Breast epithelium (tissue), 4 donors: ENCODE measurements at places on chromosomes 4 and X. TPM values are rescaled to one million over a fixed set of nuclear protein-coding genes. Genes with fewer than 3 reads are reported as not detected.

DNA sequence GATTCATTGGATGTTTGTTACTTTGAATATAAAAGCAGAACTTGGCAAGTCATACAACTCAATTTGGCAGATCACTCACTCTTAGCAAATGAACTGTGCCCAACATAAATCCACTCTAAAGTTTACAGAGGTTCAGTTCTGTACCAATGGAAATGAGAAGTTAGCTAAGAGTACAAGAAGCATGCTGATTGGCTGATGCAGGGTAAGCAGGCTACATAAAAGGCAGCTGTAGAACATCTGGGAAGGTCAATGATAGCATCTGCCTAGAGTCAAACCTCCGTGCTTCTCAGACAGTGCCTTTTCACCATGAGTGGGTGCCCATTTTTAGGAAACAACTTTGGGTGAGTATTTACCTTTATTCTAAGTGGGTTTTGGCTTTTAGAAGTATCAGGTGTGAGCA, at the start of gene TDO2:
TSS of gene TDO2 (plus strand) at position 244 of the 400 bp plus-strand sequence. CDS start at position 307, 63 bp downstream.
- no peak for DNase-seq

- no peak for DNase-seq
Observed at GRCh38 chr4:125663896-125664767, 349.4 kb downstream of the FAT4 start.

- no peak for DNase-seq
Observed at GRCh38 chrX:120452131-120452530, 17.0 kb downstream of the LAMP2 start.

DNA sequence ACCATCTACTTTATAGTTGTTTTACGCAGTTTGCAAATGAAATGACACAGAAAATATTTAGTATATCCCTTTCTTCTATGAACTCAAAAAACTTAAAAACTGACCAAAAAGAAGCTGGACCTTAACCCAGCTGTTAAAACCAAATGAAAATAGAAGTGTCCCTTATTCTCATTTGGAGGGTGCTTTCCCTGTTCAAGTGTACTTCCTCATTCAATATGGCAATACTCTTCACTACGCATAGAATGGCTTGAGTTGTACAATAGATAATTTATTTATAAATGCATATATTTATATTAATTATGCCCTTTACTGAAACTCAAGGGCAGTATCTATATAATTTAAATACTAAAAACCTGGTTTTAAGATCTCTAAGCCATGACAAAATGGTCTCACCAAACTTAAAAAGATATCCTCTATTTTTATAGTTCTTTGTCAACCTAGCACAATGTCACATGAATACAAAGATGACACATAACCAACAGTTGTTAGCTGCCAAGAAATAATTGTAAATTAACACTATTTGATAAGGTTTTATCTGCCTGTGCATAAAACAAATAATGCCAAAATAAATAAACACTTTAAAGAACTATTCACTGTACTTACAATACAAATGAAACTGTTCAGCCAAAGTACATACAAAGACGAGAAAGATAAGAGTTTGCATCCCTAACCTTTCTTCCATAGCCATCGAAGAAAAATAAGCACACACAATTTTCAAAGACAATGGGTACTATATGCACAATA, 25.2 kb downstream of the YTHDC1 start:
- no peak for DNase-seq

GRCh38 chr4:133156096-133156495, 7.0 kb downstream of the PCDH10 start:
- no peak for DNase-seq

DNA sequence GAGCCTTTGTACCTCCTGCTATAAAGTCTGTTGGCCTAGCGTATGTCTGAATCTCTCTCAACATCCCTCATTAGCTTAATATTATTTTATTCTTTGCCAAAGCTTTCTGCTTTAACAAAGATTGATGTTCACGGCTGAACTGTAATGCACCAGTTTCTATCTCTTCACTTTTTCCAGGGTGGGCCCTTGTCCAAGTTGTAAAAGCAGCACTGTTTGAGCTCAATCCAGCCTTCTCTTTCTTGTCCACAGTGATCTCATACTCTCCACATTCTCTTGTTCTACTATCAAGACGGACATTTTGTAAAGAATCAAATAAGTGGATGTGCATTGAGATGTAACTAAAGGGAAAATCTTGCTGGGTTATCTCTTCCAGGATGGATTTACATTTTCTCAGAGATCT, 34.4 kb upstream of the RTL3 start:
- DNase-seq = no peak

DNA sequence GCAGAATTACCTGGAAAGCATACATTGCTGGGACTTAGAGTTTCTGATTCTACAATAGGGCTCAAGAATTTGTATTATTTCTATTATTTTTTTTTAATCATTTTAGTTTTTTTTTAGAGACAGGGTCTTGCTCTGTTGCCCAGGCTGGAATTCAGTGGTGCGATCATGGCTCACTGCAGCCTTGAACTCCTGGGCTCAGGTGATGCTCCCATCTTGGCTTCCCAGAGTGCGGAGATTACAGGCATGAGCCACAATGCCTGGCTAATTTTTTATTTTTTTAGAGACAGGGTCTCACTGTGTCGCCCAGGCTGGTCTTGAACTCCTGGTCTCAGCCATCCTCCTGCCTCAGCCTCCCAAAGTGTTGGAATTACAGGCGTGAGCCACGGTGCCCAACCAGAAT, 92.6 kb downstream of the WWC2 start:
- DNase-seq = no peak

DNA sequence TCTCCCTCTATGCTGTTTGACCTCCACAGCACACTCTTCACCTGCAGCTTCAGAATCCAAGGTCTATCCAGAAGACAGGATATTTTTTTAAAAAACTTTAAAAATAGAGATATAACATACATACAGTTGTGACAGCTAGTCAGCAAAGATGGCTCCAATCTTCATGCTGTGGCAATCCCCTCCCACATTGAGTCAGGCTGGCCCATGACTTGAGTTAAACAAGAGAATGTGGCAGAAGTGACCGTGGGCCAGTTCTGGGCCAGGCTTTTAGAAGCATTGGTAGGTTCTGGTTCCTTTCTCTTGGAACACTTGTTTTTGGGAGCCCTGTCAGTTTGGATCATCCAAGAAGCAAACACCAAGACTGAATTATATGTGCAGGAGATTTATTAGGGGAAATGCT, 36.1 kb upstream of the REPS2 start:
- no peak for DNase-seq

DNA sequence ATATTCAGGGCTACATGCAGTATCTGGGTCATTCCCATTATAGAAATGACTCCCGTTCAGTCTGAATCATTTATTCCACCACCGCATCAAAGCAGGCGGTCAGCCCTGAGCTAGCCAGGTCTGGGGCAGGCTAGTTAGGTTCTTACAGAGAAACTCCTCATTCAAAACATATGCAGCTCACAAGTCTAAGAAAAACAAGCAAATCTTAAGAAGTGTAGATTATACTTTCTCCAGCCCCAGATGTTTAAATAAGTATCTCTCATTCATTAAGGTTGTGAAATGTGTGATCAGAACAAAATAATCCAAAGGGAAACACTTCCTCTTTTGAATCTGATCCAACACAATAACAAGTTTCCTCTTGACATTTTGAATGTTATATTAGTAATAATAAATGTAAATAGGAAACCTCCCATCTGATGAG, 441.9 kb downstream of the INPP4B start:
- no peak for DNase-seq

DNA sequence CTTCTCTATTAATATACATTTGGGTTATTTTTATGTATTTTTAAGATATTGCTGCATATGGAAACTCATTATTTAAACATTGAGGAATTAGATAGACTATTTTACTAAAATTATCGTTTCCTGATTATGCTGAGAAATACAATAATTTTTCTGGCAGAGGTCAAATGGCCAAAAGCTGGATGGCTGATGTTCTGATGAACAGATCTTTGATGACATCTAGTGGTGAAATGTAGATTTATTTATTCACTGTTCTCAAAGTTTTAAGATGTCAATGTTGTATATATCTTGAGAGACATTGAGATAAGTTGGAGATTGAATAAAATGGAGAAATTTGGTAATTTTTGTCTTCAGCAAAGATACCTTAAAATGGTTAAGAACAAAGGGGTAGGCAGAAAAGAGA, 96.2 kb downstream of the UGT8 start:
- no peak for DNase-seq

- DNase-seq = no peak
Observed at GRCh38 chrX:119647552-119648420, 41.6 kb upstream of the NKRF start.

GRCh38 chr4:139761461-139761860, 95.8 kb downstream of the MGST2 start:
- DNase-seq = no peak

DNA sequence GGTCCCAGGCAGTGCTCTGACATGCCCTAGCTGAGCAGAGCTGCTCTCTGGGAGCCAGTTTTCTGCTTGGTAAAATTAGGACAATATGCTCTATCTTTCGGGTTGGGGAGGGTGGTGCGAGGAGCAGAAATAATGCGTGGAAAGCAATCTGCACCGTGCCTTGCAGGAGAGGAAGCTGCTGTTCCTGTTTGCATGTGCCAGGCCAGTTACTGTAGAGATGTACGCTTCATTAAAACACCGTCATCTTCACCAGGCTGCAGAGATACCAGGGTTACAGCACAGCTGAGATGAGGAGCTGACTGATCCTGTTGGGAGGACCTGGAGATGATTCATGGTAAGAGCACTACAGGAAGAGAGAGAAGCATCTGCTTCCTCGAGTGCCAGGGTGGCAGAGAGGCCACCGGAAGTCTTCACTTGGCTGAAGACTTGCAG, 29.5 kb upstream of the IRF2 start:
- DNase-seq = no peak

DNA sequence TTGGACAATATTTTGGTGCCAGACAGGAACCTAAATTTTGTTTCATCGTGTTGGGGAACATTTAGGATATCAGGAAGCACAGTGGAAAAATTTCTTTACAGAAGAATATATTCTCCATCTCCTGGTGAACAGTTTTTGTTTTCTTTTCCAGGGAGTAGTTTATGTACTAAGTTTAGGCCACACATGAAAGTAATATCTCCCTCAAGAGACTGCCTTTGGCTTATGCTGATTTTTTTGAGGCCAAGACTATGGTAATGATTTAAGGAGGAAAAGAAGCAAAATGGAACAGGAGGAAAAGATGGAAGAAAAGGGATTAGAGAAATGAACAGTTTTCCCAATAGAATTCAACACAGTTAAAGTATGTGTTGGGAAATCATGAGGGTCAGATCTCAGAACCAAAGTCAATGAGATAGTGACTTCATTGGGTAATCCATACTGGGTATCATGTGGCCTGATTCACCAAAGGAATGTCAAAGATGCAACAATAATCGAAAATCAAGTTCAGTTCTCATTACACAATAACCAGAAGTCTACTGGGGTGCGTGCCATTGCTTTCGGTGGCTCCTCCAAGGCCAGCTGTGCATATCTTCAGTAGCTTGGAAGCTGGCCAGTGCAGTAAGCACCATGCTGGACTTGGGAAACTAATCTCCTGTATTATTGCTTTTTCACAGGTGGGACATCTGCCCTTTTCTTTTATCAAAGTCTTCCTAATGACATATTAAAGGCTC, 234.8 kb downstream of the COL25A1 start:
- no peak for DNase-seq

DNA sequence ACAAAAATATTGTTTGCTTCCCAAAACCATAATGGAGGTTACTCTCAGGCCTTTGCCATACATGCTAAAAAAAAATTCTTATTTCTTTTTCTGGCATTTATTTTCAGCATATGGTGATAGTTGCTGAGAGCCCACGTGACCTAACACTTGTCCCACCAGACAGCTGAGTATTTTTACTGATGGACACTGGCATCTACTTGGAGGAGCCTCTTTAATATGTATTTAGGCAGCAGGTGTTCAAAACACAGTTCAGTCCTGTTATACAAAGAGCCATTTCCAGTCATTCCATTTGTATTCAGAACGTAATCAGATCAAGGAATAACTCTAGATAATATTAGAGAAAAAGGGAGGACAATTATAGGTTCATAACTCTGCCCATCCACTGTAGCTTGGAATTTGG, 95.5 kb downstream of the CXCL13 start:
- no peak for DNase-seq

GRCh38 chrX:3252744-3253143, 93.7 kb downstream of the MXRA5 start:
- no peak for DNase-seq

DNA sequence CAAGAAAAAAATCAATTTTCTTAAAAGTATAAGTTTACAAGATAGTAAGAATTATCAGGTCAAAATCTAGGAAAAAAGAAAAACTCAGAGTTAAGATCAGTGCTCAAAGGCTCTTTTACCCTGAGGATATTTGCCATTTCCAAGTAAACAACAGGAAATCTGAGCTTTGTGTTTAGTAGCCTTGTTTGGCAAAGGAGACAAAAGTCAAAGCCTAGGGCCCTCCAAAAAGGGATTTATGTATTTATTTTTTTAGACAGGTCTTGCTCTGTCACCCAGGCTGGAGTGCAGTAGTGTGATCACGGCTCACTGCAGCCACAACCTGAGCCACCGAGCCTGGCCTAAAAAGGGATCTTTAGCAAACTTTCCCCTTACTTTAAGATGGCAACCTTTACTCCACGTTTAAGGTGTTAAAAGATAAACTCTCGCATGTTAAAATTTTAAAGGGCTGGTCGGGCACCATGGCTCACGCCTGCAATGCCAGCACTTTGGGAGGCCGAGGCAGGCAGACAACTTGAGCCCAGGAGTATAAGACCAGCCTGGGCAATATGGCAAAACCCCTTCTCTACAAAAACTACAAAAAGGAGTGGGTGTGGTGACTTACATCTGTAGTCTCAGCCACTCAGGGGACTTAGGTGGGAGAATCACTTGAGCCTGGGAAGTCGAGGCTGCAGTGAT, 21.3 kb upstream of the OPHN1 start:
- no peak for DNase-seq

DNA sequence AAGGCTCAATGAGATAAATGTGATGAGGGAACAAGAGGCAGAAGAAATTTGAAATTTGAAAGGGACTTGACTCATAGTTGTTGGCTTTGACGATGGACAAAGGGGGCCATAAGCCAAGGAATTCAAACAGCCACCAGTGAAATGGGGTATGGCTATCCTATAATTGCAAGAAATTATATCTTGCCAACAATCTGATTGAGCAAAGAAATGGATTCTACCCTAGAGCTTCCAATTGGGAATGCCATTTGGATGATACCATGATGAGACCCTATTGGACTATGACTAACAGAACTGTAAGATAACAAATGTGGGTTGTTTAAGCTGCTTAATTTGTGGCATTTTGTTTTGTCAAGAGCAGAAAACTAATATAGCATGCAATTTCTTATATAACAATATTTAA, 270.1 kb upstream of the ARSJ start:
- no peak for DNase-seq

TCEANC gene
- 4.6 TPM for total RNA-seq

CHST7 gene
- 10.8 TPM for total RNA-seq

SYP gene
- 1.3 TPM for total RNA-seq

UGT2B17 gene
- not detected for total RNA-seq

WDR17 gene
- 4.5 TPM for total RNA-seq

NWD2 gene
- 0.48 TPM for total RNA-seq

KANTR gene
- total RNA-seq = 16.8 TPM

USP51 gene
- total RNA-seq = 0.66 TPM

SLC49A3 gene
- 22.3 TPM for total RNA-seq

DUSP21 gene
- total RNA-seq = not detected
